ENCODE measurements at places on chromosomes 5 and 9.

DNA sequence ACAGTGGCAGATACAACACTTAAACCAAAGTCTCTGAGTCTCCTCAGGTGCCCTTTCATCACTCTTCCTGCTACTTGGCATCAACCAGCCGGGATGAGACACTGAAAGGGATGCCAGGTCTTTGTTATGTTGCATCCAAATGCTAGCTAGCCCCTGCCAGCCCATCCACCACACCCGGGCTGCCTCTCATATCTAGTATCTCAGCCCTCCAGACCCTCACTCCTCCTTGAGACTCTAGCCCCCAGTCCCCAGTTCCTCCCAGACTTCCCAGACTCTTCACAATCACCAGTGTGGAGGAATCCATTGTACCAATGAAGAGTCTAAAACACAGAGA is 21.5 kb downstream of the CSF2 start:
- no peak for DNase-seq

GRCh38 chr9:97592126-97592525 is 41.0 kb downstream of the TSTD2 start:
- no peak for DNase-seq

- DNase-seq, result no peak
These were observed 17.0 kb downstream of the URM1 start for GRCh38 chr9:128388150-128388549.

DNA sequence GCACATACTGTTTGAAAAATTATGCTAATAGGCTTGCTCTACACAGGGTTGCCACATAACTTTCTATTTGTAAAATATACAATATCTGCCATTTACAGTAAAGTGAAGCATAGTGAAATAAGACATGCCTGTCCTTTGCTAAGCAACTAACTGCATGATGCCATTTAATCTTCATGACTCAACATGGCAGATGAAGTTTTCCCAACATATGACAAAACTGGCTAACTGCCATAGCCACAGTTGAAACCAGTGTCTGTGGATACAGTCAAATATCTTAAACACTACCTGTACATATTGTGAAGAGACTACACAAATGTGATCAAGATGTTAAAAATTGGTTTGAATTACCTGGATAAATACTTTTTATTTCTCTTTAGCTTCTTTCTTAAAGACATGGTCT is 3.1 kb upstream of the DMAC1 start:
- DNase-seq, result no peak

DNA sequence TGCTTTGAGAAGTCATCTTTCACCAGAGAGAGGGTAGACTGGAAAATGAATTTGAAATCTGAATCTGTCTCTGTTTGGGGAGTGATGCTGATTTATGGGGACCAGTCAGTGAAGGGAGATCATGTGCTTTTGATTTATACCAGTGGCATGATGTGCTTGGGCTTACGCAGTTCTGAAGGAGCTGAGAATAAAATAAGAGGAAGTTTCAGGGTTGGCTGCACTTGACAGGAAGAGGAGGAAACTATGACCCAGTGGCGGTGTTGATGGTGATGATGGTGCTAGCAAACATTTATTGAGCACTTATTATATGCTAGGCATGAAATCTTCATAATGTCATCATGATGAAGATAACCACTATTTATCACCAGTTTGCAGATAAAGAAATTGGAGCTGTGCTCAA is 136.4 kb upstream of the GLRA1 start:
- no peak for DNase-seq

GRCh38 chr5:115558388-115558956 is 13.9 kb upstream of the FEM1C start:
- no peak for DNase-seq

- no peak for DNase-seq
These were observed 64.7 kb downstream of the MRPL36 start for GRCh38 chr5:1734908-1735289.

- DNase-seq, result no peak
These were observed 13.7 kb upstream of the CARTPT start for GRCh38 chr5:71705421-71705820.

DNA sequence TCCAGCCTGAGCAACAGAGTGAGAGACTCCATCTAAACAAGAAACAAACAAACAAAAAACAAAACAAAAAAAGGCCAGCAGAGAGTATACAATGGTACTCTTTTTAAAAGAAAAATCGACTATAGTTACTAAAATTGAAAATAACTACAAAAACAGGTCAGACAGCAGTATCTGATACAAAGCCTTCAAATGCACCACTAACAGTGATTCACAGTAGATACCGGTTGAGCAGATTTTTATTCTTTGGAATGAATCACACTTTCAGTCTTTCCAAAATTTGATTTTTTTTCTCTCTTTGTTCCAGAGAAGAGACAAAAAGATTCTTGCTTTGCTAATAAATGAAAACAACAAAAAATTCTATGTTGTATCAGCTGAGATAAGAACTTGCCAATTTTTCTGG is 36.9 kb downstream of the ROR2 start:
- no peak for DNase-seq

All from NCI-H187 (cell line).